Osteocyte (in vitro differentiated cells): ENCODE measurements at places on chromosomes 7 and 10.

- DNase-seq: no peak
These were observed 23.9 kb upstream of the FAM107B start for GRCh38 chr10:14798636-14799035.

DNA sequence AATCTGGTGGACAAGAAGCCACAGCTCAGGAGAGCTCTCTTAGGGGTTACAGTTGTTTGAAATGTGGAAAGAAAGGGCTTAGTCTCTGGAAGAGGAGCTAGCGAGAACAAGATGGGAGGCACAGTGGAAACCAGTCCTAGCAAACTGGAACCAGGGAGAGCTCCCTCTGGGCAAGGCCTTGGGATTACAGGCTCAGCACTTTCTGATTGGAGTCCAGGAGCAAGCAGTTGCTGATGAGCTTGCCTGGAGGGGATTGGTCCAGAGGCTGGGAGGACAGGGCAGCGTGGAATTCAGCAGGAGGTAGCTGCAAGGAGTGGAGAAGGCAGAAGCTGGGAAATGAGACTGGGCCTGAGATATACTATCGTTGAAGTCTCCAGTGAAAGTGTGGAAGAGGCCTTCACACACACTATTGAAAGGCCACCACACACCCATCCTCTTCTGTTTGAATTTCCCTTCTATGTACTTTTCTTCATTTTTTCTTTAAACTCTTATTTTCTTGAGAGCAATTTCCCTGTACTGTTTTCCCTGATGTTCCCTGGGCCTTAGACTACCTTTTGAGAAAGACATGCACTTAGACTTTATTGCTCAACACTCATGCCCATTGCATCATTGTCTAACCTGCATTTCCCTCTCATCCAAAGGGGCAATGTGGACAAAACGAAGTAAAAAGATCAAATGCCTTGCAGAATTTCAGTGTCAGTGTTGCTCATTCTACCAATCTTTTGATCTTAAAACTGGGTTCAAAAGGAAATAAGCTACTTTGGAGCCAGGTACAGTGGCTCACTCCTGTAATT lies 57.8 kb upstream of the LANCL2 start:
- DNase-seq: no peak

DNA sequence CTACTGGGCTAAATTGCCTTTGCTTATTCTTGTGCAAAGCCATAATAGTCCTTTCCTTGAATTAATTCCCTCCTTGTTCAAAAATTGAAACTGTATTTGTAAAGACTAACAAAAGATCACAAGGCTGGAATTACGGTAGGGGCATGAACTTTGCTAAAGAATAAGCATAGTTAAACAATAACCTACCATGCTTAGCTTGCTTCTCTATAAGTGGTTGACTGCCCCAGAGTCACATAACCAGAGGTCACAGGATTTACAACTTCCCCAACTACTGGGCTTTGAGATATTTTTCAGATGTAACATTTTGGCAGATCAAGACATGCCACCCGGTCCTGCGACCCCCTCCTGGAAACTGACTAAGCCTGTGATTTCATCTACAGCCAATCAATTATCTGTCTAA lies 181.4 kb downstream of the GPAM start:
- no peak for DNase-seq

- DNase-seq: no peak
These were observed 259.0 kb downstream of the GRM8 start for GRCh38 chr7:126993626-126994213.

DNA sequence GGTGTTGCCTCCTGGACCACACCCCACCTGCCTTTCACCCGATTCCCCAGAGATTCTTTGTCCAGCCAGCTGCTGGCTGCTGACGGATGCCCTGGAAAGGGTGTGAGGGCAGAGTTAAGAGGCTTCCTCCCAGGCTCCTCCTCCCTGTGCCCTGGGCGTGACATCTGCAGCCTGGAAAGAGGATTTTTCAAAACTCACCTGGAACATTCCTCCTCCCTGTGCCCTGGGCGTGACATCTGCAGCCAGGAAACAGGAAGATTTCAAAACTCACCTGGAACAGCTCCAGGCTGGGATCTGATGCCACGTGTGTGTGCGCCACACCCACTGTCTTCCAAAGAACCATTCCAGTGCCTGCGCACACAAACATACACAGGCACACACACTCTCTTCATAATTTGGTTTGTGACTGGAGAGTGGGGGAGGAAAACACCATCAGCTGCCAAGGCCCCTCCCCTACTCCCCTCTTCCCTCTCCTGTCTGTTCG lies 5.2 kb downstream of the MARVELD1 start:
- DNase-seq: no peak

DNA sequence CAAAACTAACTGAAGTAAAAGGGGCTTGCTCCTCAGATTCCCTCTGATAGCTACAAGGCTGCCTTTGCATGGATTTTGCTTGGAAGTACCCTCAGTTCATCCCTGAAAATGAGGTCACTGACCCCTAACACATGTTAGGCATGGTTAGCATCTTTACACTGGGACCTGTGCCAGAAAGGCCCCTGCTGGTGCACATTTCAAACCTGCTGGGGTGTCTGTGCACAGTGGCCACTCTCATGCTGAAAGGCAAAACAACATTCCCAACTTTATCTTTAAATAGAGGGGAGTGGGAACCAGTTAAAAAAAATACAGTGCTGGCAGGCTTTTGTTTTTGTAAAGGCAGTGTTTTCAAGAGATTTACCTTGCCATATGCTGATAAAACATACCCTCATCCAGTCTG lies 99.1 kb downstream of the ANK3 start:
- no peak for DNase-seq

GRCh38 chr7:121510858-121511482 lies 114.9 kb upstream of the FAM3C start:
- DNase-seq: no peak

GRCh38 chr7:51366172-51366728 lies 49.6 kb upstream of the COBL start:
- no peak for DNase-seq

- no peak for DNase-seq
These were observed 7.7 kb upstream of the GSTO1 start for GRCh38 chr10:104246976-104247375.

GRCh38 chr10:48536156-48536500 lies 68.7 kb downstream of the ARHGAP22 start:
- DNase-seq: peak; percentile 70

DNA sequence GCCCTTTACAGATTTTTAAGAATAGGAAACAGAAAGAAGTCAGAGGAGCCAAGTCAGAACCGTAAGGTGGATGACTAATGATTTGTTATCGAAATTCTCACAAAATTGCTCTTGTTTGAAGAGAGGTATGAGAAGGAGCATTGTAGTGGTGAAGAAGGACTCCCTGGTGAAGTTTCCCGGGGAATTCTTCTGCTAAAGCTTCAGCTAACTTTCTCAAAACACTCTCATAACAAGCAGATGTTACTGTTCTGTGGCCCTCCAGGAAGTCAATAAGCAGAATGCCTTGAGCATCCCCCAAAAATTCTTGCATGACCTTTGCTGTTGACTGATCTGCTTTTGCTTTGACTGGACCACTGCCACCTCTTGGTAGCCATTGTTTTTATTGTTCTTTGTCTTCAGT lies 152.9 kb downstream of the HGF start:
- DNase-seq: no peak

GRCh38 chr7:80699045-80699638 lies 60.7 kb downstream of the CD36 start:
- no peak for DNase-seq

GRCh38 chr10:17265468-17265867 lies 37.4 kb downstream of the VIM start:
- DNase-seq: no peak

DNA sequence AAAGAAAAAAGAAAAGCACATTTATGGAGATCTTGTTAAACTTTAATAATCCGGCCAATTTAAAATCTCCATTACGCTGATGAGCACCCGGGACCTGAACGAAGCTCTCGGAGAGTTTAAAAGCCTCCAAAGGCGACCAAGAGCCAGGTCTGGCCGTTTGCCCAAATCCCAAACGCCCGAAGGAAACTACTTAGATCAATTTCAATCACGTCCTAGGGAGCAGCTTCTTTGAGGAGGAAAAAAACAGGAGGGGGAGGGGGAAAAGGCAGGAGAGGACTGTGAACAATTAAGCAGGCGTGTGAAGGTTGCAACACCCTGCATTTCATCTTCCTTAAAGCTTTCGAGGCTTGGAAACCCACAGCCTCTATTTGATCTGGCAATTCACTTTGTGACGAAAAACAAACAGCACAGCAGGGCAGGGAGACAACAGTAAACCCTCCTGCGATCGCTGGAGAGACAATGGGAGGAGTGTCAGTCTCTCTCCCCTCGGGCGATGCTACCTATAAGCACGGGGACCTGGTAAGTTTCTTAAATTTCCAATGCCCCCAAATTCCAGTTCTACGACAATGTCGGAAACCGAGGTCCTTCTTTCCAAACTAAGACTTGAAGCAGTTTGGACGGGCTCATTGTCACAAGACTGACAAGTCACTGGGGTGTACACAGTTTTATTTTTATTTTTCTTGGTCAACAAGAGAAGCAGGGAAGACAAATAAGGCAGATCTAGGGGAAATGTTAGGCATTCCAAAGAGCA lies 1.2 kb downstream of the KLF6 start:
- no peak for DNase-seq

- peak; percentile 92 for DNase-seq
These were observed at the start of gene PDGFA for GRCh38 chr7:519484-520390. Gene PDGFA (minus strand): TSS chr7:519846. CDS start chr7:519001, 845 bp downstream.

- no peak for DNase-seq
These were observed 56.6 kb upstream of the GDF10 start for GRCh38 chr10:47243356-47243755.

DNA sequence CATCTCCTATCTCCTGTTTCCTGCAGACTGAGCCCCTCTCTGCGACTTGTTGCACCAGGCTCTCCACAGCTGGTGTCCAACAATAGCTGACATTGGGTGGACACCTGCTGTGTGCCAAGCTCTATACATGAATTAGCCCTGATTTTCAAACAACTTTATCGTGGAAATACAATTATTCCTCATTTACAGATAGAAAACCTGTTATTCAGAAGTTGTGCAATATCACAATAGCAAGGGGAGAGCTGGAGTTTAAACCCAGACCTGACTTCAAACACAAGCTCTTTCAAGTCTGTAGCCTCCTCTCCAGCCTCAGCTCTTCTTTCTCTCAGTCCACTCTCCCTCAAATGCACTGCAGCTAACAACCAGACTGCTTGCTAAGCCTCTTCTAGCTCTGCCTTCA lies 168.8 kb downstream of the HECW1 start:
- no peak for DNase-seq

- peak; percentile 59 for DNase-seq
These were observed 112.4 kb upstream of the PPP2R2D start for GRCh38 chr10:131788386-131788785.

DNA sequence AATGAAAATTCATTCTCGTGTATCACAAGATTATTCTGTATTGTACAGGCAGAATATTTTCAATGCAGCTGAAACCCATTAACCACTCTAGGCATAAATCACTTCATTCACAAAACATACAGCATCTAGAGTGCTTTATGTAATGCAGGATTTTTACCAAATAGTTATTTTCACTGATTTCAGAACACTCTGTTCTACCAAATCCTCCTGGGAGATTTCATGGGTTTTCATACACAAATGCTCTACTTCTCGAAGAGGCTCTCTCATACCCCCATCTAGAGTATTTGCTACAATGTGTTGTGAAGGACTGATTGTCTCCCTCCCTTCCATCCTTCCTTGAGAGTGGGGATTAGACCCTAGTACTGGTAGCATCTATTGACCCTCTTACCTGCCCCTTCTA lies 209.2 kb upstream of the LRRN3 start:
- no peak for DNase-seq

- no peak for DNase-seq
These were observed 13.2 kb downstream of the ARHGAP19 start for GRCh38 chr10:97279121-97279815.

DNA sequence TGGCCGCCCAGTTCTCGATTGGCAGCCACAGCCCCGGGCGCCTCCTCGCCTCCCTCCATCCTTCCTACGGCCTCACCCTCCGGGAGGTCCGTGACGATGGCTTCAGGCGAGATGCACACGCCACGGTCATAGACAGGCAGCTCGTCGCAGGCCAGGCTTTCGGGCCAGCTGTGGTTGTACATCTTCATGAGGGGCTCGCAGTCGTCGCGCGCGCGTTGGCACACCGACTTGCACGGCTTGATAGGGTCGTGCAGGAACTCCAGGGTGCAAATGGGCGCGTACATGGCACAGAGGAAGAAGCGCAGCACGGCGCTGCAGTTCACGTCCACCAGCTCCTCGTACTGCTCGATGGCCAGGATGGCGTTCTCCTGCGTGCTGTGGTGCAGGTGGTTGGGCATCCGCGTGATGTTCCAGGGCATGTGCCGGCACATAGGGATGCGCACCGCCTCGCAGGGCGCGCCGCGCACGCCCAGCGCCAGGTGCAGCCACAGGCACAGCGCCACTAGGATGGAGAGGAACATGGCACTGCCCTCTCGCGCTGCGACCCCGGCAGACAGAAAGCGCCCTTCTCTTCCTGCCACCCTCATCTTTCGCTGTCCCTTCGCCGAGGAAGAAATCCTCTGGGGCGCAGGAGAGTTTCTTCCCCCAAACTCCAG lies 472 bp downstream of the SFRP4 start:
- no peak for DNase-seq

DNA sequence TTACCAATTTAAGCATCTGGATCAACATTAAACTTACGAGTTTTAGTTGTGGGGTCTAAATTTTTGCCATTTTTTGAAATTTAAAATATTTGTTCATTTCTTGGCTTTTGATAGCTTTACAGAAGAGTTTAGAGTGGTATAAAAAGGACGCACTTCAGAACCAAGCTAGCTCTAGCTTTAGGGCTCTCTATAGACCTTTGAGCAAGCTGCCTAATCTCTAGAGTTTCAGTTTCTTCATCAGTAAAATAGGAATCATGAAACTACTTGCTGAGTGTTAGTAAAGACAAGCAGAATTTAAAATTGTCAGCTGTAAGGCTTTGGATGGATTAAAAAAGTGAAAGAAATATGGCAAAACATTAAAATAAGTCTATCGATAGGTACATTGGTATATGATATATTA lies 266.5 kb downstream of the IPMK start:
- no peak for DNase-seq

GRCh38 chr10:35564341-35564968 lies 40.7 kb upstream of the GJD4 start:
- DNase-seq: peak; percentile 76

DNA sequence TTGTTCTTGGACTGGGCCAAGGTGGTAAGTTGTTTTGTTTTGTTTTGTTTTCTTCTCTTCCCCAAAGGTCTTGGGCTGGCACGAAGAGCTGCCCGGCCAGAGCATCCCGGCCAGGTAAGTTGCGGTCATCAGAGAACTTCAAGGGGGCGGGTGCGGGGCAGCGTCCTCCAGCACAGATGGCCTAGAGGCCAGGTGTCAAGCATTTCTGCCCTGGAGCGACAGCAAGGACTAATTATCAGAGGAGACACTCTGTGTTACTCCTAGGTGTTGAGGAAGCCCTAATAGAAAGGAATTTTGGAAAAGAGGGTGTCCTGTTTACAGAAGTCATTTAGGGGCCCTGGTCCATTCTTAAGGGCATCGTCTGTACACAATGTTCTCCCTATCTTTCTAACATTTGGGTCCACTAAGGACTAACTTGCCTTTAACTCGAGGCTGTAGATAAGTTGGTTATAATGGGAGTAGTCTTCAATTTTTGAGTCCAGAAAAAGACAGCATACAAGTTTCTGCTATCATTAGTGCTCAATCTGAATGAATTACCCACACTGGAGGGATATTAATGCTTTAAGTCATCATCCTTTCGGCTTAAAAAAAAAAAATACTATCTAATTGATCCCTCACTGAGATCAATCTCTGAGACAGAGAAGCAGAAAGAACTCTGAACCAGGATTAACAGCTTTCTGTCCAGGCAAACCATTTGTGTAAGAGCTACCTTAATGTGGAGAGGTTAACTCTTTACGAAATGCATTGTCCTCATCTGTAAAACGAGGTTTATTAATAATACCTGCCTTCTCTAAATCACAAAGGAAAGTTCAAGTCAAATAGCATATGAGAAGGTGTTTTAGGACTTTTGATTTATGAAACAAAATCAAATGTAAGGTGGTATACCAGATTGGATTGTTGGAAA lies 1.5 kb downstream of the ITGB8 start:
- no peak for DNase-seq
